Activated CD4-positive, alpha-beta T cell treated with anti-CD3 and anti-CD28 coated beads, Interleukin-2, amount 10 ng/mL, durations not matched to agents 7 days and 5 days (primary cell): ENCODE measurements at places on chromosomes 12 and 14.

GRCh38 chr14:60357551-60358149 is 108.6 kb downstream of the PPM1A start:
- no peak for DNase-seq

DNA sequence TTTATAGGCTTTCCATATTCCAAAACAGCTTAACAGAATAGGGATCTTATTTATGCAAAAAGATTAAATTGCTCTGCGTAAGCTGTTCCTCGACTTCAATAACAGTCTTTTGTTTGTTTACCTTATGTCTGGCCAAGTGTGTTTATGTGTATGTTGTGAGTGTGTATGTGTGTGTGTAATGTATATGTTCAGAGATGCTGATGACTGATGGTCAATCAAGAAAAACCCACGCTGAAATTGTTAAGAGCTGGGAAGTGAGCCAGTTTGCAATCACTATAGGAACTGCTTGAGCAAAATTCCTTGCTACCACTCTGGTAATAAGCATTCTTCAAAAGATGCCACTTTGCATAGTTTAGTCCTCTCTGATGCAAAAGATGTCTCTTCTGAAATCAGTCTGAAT is 59.6 kb downstream of the PRKD1 start:
- no peak for DNase-seq

- DNase-seq = no peak
These were observed 10.9 kb downstream of the BTG1 start for GRCh38 chr12:92134638-92135274.

- no peak for DNase-seq
These were observed 98.9 kb upstream of the EGLN3 start for GRCh38 chr14:34049790-34050189.
